Right atrium auricular region (tissue), 2 donors: ENCODE measurements at places on chromosomes 6 and 20. TPM values are rescaled to one million over a fixed set of nuclear protein-coding genes. Genes with fewer than 3 reads are reported as not detected.

TSBP1 gene
- not detected for total RNA-seq

SFT2D1 gene
- 29.4 TPM for total RNA-seq

SLC22A7 gene
- not detected for total RNA-seq

NR2E1 gene
- total RNA-seq, result not detected

LY86 gene
- 5.2 TPM for total RNA-seq

CFAP61 gene
- total RNA-seq, result 1.9 TPM

NKX2-4 gene
- total RNA-seq, result not detected

HSPA1A gene
- 334 TPM for total RNA-seq

GPR31 gene
- not detected for total RNA-seq

SLC22A23 gene
- total RNA-seq, result 2.9 TPM

HLA-DMB gene
- total RNA-seq, result 12.9 TPM

GTSF1L gene
- not detected for total RNA-seq

TCP11 gene
- not detected for total RNA-seq

CLVS2 gene
- total RNA-seq, result not detected

TREM2 gene
- 1.6 TPM for total RNA-seq

FOXA2 gene
- total RNA-seq, result not detected

IL17F gene
- total RNA-seq, result not detected

RIMS4 gene
- 0.47 TPM for total RNA-seq

TCF15 gene
- 8.0 TPM for total RNA-seq

OR12D3 gene
- not detected for total RNA-seq

PSORS1C2 gene
- total RNA-seq, result not detected

RIMS1 gene
- 0.55 TPM for total RNA-seq

RAE1 gene
- total RNA-seq, result 11.6 TPM

CDH26 gene
- total RNA-seq, result 1.3 TPM

CRISP2 gene
- not detected for total RNA-seq

ACTL10 gene
- 0.79 TPM for total RNA-seq

OPN5 gene
- not detected for total RNA-seq

KCNG1 gene
- total RNA-seq, result 0.70 TPM

ME1 gene
- total RNA-seq, result 25.6 TPM

LRP11 gene
- total RNA-seq, result 17.0 TPM

PRSS16 gene
- total RNA-seq, result not detected

PI3 gene
- not detected for total RNA-seq

MYCT1 gene
- total RNA-seq, result 15.0 TPM

GSTA4 gene
- total RNA-seq, result 9.3 TPM

TFAP2B gene
- not detected for total RNA-seq

SMLR1 gene
- not detected for total RNA-seq

ADGRB3 gene
- 1.3 TPM for total RNA-seq

TMEM217 gene
- total RNA-seq, result 1.3 TPM

TMEM74B gene
- total RNA-seq, result 4.6 TPM

HDGFL1 gene
- total RNA-seq, result not detected

SH3BGRL2 gene
- total RNA-seq, result 15.5 TPM

GPLD1 gene
- total RNA-seq, result 0.33 TPM

SLC22A3 gene
- total RNA-seq, result 0.35 TPM

TSPO2 gene
- total RNA-seq, result not detected

PDE7B gene
- total RNA-seq, result 9.0 TPM

ZFP64 gene
- total RNA-seq, result 9.1 TPM

CCND3 gene
- total RNA-seq, result 78.7 TPM

RIN2 gene
- total RNA-seq, result 33.1 TPM

CD164 gene
- total RNA-seq, result 129 TPM

LY6G6D gene
- total RNA-seq, result not detected
